ENCODE measurements at places on chromosomes 6 and 20.
A peak's percentile ranks its signal among the peaks of the same experiment; 100 is the strongest.

- peak; percentile 32 for DNase-seq
Measured at GRCh38 chr20:63235399-63235983, at the start of gene BIRC7. BIRC7 (plus strand) TSS chr20:63235905; CDS start chr20:63236097, 192 bp downstream.

DNA sequence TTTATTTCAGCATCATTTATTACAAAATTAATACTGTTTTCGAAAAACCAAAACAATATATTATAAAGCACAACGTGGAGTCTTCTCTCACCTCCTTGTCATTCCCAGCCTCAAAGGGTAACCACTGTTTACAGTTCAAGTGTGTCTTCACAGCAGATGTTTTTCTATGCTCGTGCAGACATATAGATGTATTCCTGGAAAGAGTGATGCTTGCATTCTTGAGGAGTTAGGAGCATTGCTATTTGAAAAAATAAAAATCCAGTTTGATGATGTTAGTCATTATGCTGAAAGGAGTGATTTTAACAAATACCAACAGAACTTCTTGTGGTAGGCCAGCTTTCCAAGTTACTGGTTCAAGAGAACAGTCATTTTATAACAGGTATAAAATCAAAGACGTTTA is 234.9 kb downstream of the BCKDHB start:
- no peak for DNase-seq

- DNase-seq: no peak
Measured at GRCh38 chr6:39053016-39053624, 4.5 kb downstream of the GLP1R start.

GRCh38 chr6:11875325-11876109 is 96.9 kb upstream of the ADTRP start:
- DNase-seq: no peak

- DNase-seq: peak; percentile 46
Measured at GRCh38 chr20:20864351-20865096, 152.1 kb upstream of the RALGAPA2 start.

- no peak for DNase-seq
Measured at GRCh38 chr6:169216830-169217229, 36.8 kb downstream of the THBS2 start.

GRCh38 chr6:168060521-168060931 is 18.5 kb downstream of the FRMD1 start:
- peak; percentile 82 for DNase-seq

DNA sequence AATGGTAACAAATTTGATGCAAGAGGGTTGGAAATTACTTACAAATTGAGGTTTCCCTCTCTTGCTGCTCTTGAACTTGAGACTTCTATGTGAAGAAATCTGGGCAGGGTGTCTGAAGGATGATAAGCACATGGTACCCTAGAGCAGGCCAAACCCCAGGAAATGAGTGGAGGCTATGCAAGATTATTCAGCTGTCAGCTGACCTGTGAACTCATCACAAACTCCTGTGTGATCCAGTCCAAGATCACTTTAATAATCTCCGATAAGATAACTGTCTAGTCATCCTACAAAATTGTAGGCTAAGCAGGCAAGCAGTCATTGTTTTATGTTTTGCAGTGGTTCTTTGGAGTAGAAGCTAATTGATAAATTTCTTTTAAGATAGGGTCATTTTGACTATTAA is 213.1 kb downstream of the BTBD3 start:
- no peak for DNase-seq
